Stimulated activated CD4-positive, alpha-beta T cell treated with anti-CD3 and anti-CD28 coated beads, Interleukin-1b, Interleukin-23, amount 100 ng/mL, for 4 hours (primary cell): ENCODE measurements at places on chromosomes 11 and 22.

- DNase-seq = no peak
Observed at GRCh38 chr11:11043721-11044120, 185.9 kb upstream of the ZBED5 start.

DNA sequence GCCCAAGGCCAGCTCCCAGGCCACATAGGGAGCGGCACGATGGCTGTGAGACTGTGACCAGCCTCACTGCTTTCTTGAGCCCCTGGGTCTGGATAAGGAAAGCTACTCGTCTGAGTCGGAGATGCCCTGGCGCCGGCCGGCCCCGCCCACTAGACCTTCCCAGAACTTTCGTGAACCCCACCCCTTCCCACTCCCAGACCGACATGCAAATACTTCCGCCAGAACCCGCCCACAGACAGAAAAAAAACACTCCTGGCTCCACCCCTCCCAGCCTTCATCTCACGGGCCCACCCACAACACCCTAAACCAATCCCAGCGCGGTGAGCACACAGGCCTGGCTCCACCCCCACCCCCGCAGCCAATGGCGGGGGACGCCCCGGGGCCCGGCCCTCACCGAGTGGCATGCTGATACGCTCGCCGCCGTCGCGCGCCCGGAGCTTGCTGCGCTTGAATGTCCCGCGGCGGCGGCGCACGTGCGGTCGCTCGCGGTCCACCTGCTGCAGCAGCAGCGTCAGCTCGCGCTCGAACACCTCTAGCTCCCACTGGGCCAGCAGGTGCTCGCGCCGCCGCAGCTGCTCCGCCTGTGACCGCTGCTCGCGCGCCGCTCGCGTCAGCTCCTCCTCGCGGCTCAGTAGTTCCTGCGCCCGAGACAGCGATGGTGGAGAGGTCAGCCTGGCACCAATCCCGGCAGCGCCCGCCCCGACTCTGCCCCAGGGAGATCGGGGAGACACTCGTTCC is 7.0 kb downstream of the MAP3K11 start:
- DNase-seq = no peak

- DNase-seq = no peak
Observed at GRCh38 chr11:35515224-35515623, 10.2 kb downstream of the PAMR1 start.

GRCh38 chr11:110279881-110280280 is 16.5 kb downstream of the RDX start:
- DNase-seq = no peak

- DNase-seq = no peak
Observed at GRCh38 chr22:35792506-35792905, 74.8 kb downstream of the APOL5 start.

GRCh38 chr11:1460986-1461825 is 25.4 kb downstream of the MOB2 start:
- DNase-seq = no peak

GRCh38 chr11:16771350-16772140 is 33.1 kb downstream of the C11orf58 start:
- DNase-seq = no peak

DNA sequence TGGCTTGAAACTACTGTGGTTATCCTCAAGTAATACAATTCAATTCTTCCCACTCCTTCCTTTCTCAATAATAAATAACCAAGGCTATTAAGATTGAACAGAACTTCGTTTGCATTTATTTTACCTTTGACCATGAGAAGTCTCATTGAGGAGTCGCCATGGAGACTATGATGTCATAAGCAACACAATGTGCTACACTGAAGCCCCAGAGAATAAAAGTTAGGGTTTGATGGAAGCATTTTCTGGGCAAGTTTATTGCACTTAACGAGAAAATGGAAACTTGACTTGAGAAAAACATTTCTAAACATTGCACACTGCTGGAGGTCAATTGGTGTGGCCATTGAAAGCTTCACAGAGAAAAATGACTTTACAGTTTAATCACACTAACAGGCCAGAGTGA is 121.5 kb downstream of the FAM76B start:
- DNase-seq = no peak

DNA sequence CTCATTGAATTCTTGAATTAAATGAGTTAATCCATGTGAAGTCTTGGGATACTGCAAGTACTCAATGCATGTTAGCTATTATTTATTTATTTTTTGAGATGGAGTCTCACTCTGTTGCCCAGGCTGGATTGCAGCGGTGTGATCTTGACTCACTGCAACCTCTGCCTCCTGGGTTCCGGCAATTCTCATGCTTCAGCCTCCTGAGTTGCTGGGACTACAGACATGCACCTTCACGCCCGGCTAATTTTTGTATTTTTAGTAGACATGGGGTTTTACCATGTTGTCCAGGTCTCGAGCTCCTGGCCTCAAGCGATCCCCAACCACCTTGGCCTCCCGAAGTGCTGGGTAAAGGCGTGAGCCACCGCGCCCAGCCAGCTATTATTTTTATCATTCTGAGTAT is 9.4 kb downstream of the MMP7 start:
- DNase-seq = no peak

DNA sequence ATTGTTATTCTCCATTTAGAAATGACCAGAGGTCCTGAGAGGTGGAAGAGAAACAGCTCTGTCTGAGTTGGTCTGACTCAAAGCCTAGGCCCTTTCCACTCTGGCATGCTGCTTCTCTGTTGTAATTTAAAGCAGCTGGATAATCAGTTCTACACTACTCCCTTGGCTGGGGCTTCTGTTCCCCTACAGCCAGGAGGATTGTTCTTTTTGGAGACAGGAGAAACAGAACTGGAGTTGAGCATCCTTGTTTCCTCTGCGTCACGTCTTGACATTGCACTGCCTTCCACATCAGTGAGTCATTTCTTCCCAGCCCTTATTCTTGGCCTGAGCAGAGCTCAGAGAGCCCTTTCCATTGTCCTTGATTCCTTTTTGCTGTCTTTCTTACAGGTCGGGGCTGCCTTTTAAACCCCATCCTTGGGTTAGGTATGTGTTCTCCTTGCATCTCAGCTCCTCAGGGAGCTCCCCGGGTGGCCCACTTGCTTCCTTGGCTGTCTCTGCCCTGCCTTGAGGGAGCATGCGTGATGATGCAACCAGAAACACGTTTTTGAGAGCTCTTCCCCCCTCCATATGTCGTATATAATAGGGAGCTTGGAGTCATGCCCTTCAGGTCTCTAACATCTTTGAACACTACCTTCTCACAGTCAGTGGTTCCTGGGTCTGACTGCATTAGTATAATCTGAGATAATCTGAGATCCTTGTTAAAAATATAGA is 35.7 kb downstream of the CYB5R2 start:
- DNase-seq = no peak

DNA sequence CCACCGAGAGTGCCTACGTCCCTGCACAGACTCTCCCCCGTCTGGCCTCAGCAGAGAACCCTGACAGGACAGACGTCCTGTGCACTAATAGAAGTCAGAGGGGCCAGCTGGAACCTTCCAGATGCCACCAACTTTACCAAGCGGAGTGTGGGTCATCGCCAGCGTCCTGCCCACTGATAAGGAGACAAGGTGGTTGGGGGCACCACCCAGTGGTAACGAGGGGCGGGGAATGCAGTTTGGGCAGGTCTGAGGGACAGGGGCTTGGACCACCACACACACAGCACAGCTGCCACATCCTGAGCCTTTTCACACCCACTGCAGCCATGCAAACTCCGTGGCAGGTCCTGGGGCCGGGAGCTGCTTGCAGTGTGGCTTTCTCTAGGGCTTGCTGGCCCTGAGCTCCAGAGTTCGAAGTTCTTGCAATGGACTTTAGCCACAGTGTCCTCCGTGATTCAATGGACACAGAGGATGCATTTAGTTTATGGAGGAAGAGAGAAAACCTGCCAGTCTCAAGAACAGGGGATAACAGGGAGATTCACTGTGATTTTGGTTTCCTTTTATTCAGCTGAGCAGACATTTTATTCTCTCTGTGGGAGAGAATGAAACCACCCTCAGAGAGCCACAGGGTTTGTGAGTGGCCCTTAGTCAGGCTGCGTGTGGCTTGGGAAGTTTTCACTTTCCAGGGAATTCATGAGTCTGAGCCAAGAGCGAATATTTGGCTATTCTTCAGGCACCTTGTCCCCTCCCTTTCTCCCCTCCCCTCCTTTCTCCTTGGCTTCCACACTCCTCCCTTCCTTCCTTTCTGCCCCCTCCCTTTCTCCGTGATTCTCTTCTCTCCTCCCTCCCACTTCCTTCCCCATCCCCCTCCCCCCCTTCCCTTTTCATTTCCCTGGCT is 13.1 kb downstream of the MRGPRG start:
- DNase-seq = no peak

- DNase-seq = no peak
Observed at GRCh38 chr11:125554038-125554437, 15.2 kb upstream of the EI24 start.

- DNase-seq = no peak
Observed at GRCh38 chr11:129260750-129261149, 68.6 kb upstream of the ARHGAP32 start.

- no peak for DNase-seq
Observed at GRCh38 chr22:29992341-29993275, 87.7 kb upstream of the HORMAD2 start.

DNA sequence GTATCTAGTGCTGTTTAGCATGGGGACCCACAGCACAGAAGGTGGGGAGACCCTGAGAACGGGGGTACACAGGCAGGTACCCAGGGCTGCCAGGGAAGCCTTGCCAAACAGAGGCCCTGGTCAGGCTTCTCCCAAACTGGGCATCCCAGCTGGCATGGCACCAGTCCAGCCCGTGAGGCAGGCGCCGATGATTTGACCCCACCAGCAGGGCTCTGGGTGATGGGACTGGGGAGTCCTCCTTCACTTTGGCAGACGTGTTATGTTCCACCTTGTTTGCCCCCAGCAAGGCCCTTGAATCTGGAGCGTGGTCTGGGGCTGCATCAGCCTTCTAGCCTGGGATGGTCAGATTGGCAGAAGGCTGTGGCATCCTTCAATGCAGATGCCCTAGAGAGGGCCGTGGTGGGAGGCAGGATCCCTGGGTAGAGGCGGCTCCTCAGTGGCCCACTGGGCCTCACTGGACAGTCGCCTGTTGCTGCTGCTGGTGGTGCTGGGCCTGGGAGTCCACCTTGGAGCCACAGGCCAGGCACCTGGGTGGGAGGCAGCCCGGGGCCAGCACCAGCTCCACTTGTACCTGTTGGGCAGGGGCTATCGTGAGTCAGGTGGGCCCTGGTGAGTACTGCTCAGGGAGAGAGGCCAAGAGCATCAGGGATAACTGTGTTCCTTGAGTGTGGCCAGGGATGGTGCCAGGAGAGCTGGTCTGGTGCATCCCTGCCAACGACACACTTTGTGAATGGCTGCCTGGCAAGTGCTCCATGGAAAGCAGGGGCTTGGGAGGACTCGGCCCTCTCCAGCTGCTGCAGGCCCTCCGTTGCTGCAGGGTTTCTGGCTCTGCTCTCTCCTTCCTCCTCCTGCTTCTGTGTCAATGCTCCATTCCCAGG is 3.3 kb downstream of the ADORA2A start:
- no peak for DNase-seq

DNA sequence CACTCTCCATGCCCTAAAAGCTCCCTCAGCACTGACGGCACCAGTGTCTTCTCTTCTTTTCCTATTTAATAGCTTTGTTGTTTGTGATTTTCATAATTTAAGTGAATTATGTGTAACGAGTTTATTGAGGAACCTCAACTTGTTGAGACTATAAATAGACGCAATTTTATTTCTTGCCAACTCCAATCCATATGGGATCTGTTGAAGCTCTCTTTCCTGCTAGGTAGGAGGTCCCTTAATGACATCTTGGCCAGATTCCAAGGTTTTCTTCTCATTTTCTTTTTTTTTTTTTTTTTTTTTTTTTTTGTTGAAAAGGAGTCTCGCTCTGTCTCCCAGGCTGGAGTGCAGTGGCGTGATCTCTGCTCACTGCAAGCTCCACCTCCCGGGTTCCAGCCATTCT is 14.2 kb downstream of the RTL6 start:
- DNase-seq = no peak

- no peak for DNase-seq
Observed at GRCh38 chr11:14119357-14119756, 156.8 kb downstream of the SPON1 start.

DNA sequence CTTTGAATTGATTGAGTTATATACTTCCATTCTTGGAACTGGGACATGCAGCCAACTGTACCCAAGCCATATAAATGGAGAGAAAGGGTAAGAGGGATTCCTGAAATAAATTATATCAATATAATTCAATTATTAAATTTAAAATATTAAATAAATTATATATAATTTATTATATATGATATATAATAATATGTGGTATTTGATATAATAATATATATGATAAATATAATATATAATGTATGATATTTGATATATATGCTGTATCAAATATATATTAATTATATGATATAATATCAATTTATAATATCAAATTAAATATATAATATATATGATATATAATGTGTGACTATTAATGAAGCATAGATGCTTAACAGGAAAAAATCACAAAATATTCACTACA is 677.0 kb downstream of the NELL1 start:
- DNase-seq = no peak

- no peak for DNase-seq
Observed at GRCh38 chr11:7436657-7437056, 48.6 kb upstream of the OLFML1 start.

GRCh38 chr11:128532016-128532571 is 55.3 kb downstream of the ETS1 start:
- no peak for DNase-seq

DNA sequence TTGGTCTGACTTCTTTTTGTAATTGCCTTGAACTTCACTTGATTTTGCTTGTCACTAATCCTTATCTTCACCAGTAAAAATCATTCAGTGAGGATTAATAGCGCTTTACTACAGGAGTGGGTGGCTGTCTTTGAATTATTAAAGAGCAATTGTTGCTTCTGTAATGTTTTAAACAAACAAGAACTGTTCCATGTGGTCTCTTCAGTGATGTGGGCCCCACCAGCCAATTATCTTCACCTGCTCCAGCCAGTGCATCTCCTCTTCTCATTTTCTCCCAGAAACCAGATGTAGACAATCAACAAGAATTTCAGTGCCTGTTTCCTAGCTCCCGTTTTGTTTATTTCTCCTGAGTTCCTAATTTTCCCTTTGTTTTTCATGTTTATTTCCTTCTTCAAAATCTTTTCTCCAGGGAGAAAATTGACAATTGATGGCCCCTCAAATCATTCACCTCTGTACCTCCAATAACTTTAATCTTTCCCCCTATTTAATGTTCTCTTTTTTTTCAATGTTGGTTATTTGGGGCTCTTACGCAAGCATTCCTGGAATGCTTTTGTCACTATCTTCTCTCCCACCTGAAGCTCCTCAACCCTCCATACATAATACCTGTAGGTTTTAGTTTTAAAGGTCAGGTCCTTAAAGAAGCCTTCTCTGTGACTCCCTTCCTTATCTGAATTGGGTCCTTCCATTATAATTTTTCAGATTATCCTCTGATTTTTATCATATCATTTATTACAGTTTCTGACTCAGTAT is 115.1 kb downstream of the ARFGAP2 start:
- DNase-seq = no peak
